SW 1271 (cell line): ENCODE measurements at places on chromosomes 13 and 19.

GRCh38 chr13:33369073-33369472, 83.5 kb upstream of the STARD13 start:
- no peak for DNase-seq

DNA sequence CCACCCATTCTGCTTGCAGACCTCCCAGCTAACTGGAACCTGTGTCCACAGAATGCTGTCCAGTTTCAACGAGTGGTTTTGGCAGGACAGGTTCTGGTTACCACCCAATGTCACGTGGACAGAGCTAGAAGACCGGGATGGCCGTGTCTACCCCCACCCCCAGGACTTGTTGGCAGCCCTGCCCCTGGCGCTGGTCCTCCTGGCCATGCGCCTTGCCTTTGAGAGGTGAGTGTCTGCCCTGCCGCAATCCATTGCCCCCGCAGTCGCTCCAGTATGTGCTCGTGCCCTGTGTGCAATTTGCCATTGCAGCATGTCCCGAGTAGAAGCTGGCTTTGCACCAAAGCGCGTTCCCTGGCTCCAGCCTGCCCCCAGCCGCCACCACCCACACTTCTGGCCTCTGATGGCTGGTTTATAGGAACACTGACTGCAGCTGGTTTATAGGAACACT, 41.9 kb downstream of the CERS4 start:
- no peak for DNase-seq

- DNase-seq: no peak
These were observed 190.3 kb downstream of the KCNRG start for GRCh38 chr13:50205581-50205980.

- DNase-seq: no peak
These were observed 509.5 kb downstream of the SLITRK1 start for GRCh38 chr13:83372786-83373185.

GRCh38 chr19:40612831-40613689, 11.9 kb downstream of the LTBP4 start:
- DNase-seq: no peak

DNA sequence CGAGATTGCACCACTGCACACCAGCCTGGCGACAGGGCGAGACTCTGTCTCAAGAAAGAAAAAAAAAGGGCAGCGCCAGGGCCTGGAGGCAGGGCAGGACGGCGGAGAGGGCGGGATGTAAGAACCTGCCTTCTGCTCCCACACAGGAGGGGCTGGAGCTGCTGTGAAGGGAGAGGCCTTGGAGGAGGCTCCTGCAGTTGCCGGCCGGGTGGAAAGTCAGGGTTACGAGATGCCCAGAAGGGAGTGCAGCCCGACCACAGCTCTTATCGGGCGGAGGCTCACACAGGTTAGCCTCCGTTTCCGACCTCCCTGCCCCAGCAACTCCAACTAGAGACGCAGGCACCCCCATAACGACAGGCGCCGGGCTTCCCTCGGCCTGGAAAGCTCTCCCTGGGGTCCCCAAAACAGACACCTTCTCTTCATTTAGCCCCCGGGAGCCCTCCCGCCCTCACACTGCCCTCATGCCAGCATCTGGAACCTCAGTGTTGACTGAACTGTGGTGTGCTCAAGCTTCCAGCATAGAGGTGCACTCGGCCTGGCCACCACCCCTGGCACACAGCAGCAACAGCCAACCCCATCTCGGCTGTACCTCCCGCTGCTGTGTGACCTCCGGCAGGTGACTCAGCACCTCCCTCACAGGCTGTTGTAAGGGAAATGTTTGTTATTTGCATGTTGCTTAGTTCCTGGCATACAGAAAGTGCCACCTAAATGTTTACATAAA, 1.4 kb downstream of the PLPP2 start:
- DNase-seq: peak; percentile 47

DNA sequence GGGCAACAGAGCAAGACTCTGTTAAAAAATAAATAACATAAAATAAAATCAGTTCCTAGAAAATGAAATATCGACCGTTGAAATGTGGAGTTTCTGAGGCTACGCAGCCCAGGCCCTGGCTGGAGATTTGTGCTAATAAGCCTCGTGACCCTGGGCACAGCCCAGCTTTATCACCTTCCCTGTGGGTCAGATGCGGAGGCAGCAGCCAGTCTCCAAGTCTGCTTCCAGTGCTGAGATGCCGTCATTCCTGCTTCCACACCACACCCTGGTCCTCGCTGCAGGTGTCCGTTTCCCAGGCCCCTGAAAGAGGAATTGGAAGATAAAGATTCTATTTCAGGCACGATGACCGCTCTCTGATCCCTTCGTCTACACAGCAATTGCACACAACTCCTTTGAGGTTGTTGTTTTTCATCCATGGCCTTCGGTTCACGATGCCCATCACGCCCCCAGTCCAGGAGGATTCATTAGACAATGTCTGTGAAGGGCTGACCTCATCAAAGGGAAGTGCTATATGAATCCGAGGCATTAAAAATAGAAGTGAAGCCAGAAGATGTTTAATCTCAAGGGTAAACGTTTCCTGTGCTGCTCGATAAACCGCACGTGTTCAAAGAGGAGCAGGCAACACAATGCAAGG, 48.3 kb upstream of the ATP11A start:
- no peak for DNase-seq

GRCh38 chr19:10654610-10655456, 687 bp downstream of the ILF3 start:
- DNase-seq: no peak

GRCh38 chr13:85654227-85654626, 145.0 kb downstream of the SLITRK6 start:
- DNase-seq: no peak

GRCh38 chr13:42495255-42495654, 78.7 kb upstream of the TNFSF11 start:
- DNase-seq: no peak

GRCh38 chr13:86445672-86446071, 646.5 kb upstream of the SLITRK6 start:
- no peak for DNase-seq

- peak; percentile 66 for DNase-seq
These were observed 28.3 kb downstream of the IL12RB1 start for GRCh38 chr19:18058208-18059009.

DNA sequence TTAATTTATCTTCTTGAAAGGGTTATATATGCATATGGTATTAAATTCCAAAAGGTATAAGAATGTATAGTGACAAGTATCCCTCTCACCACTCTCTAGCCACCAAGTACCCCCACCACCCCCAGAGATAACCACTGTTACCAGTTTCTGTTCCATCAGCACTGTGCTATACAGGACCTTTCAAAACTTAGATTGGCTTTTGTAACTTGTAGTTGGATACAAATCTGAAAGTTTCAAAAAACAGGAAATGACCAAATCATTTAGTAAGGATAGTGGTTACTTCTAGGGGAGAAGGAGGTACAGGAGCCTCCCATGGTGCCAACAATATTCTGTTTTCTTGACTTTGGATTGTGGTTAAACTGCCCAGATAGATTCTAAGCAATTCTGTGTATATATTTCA, 56.7 kb downstream of the AKAP11 start:
- no peak for DNase-seq

DNA sequence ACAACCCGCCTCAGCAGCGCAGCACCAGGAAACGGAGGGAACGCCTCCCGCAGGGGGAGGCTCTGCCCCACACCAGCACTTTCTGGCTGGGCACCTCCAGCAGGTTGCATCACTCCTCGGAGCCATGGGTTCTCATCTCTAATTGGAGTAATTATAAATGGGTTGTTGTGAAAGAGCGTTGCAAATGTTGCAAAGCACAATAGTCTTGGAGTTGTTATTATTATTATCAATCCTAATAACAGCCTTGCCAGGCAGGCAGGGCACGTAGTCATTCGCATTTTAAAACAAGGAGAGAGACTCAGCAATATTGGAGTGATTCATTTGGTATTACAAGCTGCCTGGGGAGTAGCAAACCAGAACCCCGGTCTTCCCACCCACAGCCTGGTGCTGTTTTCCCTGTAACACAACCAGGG, 108.6 kb upstream of the GJB6 start:
- DNase-seq: no peak

- no peak for DNase-seq
These were observed 143.5 kb downstream of the DNAJC15 start for GRCh38 chr13:43166644-43167457.

DNA sequence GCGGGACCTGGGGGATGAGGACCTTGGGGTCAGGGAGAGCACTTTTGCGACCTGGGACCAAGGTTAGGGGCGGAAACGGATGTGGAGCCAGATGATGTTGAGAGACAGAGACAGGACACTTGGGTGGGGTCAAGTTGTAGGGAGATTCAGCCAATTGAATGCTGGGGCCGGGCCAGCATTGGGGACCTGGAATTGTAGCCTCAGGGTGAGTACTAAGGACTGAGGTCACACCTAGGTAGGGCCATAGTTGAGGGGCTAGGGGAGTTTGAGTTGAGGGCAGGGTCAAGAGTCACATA, 1.2 kb downstream of the ALKBH7 start:
- DNase-seq: no peak

GRCh38 chr13:80265348-80265747, 75.6 kb downstream of the SPRY2 start:
- DNase-seq: no peak

DNA sequence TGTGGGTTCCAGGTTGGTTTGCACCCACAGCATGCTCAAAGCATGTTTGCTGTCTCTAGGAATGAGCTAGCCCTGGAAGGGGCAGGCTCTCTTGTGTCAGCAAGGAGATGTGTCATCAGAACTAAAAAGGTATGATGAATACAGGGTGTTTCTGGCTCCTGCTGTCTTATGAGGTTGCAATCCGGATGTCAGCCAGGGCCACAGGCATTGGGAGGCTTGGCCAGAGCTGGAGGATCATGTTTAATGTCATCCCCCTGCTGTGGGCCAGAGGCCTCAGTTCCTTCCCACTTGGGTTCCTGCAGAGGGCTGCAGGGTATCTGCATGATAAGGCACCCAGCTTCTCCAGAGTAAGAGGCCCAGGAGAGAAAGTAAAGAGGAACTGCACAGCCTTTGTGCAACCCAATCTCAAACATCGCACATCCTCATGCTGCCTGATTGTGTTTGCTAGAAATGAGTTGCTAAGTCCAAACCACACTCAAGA, 193.6 kb downstream of the COL4A1 start:
- no peak for DNase-seq

GRCh38 chr13:50916701-50917184, 7.2 kb downstream of the RNASEH2B start:
- DNase-seq: no peak

GRCh38 chr19:49497047-49497788, 984 bp downstream of the RPS11 start:
- DNase-seq: no peak

- DNase-seq: no peak
These were observed 113.8 kb downstream of the SLITRK6 start for GRCh38 chr13:85685436-85685835.

DNA sequence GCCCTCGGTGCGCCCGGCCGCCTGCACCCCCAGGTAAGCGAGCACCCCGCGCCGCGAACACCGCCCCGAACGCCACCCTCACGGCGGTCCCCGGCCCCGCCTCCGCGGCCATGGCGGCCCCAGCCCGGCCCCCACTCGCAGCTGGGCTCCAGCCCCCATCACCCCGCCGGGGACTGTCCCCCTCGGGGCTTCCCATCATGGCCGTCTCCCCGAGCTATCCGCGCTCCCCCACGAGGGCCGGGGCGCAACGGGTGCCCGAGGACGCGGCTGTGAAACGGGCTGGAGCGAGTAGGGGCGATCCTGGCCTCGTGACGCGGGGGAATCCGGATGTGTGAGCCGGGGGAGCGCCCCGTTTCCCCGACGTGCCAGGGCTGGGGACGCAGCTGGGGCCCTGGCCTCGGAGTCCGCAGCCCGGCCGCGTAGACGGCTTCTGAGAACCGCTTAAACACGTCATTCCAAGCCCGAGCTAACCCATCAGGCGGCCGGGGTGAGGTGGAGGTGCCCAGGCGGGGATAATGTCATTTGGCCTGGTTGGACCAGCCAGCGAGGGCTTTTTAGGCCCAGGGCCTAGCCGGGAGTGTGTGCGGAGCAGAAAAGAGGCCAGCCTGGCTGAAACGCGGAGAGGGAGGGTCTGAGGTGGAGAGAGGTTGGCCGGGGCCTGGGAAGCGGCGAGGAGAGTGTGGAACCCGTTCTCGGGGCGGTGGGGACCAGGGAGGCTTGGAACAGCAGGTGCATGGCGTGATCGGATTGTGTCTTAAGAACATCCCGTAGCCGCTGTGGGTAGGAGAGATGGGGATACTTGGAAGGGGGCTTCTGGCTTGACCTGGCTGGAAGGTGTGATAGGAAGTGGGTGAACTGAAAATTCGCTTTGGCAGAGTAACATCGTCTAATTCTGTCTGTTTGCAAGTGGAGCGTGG, 550 bp downstream of the CERS4 start:
- no peak for DNase-seq

- no peak for DNase-seq
These were observed 7.7 kb upstream of the TMEM161A start for GRCh38 chr19:19145684-19146608.
